ENCODE measurements at places on chromosomes 3 and 15. TPM values are rescaled to one million over a fixed set of nuclear protein-coding genes. Genes with fewer than 3 reads are reported as not detected.

ARL6 gene
- 8.1 TPM for total RNA-seq

ANKUB1 gene
- not detected for total RNA-seq

ANKRD28 gene
- 29.3 TPM for total RNA-seq

ACP3 gene
- not detected for total RNA-seq

STRIT1 gene
- not detected for total RNA-seq

GRCh38 chr3:184133840-184134745 is 1.1 kb upstream of the EIF2B5 start:
- DNase-seq = peak; percentile 87

DNA sequence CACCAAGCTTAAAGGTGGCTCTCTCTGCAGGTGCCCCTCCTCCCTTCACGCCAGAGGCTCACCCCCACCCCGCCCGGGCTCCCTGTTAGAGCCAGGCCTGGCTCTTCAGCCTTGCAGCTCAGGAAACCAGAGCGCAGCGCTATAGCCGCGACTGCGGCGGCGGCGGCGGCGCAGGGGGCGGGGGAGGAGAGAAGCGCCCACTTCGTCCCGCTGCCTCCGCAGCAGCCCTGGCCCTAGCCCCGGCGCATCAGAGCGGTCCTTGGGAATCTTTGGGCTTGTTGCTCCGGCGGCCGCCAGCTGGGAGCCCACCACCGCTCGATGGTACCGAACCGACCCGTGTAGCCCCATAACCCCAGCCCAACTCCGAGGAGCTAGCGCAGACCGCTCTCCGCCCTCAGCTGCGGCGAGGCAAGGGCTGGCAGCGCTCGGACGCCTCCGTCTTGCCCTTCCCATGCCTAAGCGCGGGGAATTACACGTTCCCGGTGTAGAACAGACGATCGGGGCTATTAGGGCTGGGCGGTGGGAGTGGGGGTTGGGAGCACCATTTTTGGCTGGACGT is 1.2 kb downstream of the RASGRF1 start:
- DNase-seq = peak; percentile 82

GRCh38 chr15:22950256-22950990 is 29.7 kb downstream of the CYFIP1 start:
- DNase-seq = no peak

- no peak for DNase-seq
Observed at GRCh38 chr3:161310649-161311423, 60.5 kb downstream of the SPTSSB start.

GRCh38 chr15:56774356-56774755 is 41.0 kb upstream of the ZNF280D start:
- no peak for DNase-seq

DNA sequence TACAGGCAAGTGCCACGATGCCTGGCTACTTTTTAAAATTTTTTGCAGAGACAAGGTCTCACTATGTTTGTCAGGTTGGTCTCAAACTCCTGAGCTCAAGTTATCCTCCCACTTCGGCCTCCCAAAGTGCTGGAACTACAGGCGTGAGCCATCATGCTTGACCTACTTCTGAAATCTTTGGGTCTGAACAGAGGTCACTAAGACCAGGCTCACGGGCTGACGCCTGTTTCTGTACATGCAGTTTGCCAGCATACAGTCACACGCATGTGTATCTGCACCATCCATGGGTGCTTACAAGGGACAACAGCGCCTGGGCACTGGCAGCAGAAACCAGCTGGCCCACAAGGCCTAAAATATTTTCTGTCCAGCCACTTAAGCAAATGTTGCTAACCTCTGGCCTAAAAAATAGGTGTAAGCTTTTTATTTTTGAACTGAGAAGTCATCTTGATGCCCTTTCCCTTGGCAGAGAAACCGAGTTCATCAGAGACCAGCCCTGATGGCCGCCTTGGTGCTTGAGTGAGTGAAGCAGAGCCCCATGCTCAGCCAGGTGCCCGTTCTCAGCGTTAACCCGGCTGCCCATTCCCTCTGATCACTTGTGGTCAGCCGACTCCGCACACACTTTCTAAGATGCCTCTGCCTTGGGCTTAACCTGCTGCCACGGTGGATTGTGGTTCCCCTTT is 425.2 kb downstream of the OCA2 start:
- DNase-seq = no peak

- DNase-seq = no peak
Observed at GRCh38 chr3:194121891-194122631, 13.9 kb upstream of the HES1 start.

GRCh38 chr3:38165722-38166387 is 518 bp downstream of the OXSR1 start:
- no peak for DNase-seq

DNA sequence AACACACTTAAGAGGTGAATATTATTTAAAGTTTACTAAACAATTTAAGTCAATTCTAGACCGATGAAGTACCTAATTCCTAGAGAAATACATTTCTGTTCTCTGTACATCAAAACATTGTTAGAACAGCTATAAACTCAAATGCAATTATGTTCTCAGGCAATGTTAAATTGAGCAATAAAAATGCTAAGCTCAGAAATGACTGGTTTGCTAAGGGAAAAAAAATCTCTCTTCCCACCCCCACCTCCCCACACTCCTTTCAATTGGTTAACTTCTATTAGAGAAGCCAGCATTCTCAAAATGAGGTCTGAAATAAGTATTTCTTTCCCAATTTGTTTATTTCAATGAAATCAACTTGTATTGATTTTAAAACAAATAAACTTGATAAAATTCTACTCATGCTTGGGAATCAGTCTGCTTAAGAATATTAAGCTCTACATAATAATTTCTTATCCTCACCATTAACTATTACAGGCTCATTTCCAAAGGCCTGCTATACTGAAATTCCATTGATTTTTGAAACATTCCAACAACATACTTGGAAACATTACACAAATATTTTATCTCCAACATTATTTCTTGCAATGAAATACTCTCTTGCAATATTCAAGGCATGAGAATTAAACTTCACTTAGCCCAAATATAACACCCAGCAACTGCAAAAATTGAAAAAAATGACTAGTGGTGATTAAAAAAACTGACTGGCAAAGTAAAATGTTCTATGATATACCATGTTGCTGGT is 22.6 kb downstream of the TSPAN3 start:
- no peak for DNase-seq

DNA sequence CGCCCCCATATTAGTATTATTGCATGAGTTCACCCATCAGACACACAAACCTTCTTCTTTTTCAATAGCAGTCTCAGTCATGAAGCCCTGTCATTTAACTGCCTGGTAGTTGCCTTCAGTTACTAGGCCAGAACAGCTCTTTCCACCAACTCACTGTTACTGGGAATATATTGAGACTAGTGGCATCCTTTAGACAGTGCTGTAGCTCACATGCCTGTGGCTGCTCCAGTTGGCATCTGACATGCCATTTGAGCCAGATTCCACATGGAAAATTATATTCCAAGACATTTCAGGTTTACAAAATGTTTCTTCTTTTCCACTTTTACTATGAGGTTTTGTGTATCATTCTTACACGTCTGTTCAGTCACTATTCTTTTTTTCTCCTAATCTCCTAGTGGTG is 146.1 kb downstream of the GHSR start:
- DNase-seq = no peak

Data from neural progenitor cell (in vitro differentiated cells).